Stimulated activated memory B cell treated with anti-CD40 and anti-IgM and Interleukin-4, amounts not matched to agents 10 μg/mL and 1 μg/mL and 100 μg/mL, for 72 hours (primary cell): ENCODE measurements at places on chromosomes 7 and 10.

GRCh38 chr10:114956466-114956865 lies 18.5 kb downstream of the TRUB1 start:
- no peak for ATAC-seq

GRCh38 chr10:75513292-75513885 lies 82.0 kb downstream of the LRMDA start:
- ATAC-seq = no peak

- peak; percentile 93 for ATAC-seq
Measured at GRCh38 chr7:142771353-142771723, 568 bp downstream of the PRSS2 start.

DNA sequence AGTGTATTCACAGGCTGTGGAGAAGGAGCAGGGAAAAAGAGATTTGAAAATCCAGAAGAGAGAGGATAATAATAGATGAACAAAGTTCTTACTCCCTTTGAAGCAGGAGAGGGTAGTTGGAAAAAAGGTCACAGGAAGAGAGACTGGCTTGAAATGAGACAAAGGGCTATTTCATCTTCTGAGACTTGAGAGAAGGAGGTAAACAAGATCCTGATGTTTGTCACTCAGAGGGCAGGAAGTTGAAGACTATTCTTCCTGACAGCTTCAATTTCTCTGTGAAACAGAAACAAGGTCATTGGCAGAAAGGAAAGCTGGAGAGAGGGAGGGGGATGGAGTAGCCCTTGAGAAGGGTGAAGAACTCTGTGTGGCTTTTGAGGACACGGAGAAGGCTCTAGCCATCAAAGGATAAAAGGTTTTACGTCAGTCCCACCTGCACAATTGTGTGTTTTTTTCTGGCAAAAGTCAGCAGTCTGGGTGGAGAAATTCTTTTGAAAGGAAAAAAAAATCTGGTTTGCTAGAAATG lies 216.1 kb upstream of the STEAP4 start:
- no peak for ATAC-seq

DNA sequence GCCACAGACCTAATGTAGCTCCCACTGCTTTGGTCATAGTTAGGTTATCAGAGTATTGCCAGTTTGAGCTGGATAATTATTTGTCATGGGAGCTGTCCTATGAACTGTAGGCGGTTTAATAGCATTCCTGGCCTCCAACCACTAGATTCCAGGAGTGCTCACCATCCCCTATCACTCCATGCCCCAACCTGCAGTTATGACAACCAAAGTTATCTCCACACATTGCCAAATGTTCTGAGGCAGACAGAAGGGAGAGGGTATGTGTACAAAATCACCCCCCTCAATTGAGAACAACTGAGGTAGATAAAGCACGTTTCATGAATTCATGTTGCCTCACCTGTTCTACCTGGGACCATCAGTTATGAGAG lies 119.0 kb upstream of the CACUL1 start:
- no peak for ATAC-seq

DNA sequence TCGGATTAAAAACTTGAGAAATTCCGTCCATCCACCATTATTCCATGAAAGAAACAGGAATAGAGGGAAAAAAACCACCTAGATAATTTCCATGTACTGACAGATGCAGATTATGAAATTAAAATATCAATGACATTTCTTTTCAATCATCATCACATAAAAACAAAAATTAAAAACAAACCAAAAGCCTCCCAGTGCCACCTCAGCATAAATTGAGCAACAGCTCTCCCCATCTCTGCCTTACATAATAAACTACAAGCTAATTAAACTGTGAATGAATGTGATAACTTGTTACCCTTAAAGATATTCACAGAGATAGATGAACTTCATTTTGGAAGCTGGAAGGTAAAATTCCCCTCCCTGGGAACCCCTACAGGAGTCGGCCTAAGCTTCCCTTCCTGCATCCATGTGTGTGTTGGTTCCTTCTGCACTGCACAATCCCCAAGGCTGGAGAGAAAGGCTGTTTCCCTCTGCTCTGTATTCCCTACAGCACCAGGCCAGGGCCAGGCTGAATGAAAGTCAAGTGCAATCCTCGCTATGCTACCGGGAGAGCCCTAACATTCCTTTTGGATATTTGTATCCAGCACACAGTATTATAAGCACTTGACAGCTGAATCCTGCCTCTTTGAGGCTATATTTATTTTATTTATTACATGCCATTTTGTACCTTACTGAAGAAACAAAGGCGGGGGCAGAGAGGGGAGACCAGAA lies 8.1 kb downstream of the CCDC6 start:
- ATAC-seq = no peak

DNA sequence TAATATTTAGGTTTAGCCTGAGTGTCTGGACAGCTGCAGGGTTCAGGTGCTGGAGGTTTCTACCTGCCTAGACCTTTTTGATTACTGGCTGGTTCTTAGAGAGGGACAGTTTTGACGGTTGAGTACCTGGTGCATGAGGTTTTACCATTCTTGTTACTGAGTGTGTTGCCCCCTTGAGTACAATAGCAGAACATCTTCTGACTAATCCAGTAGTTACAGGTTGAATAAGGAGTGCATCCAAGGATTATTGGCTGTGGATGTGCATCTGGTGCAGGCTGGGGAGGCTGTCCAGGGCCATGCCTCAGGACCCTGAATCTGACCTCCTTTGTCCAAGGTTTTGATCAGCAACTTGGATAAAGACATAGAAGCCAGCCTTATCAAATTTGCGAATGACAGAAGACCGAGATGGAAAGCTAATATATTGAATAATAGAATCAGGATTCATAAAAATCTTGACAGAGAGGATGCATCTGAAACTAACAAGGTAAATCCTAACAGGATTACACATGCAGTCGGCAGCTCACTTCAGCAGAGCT lies 23.1 kb downstream of the PLPP4 start:
- no peak for ATAC-seq
